ENCODE measurements at places on chromosomes 7 and 10.

- no peak for DNase-seq
Observed at GRCh38 chr7:6536262-6537260, 14.7 kb downstream of the GRID2IP start.

DNA sequence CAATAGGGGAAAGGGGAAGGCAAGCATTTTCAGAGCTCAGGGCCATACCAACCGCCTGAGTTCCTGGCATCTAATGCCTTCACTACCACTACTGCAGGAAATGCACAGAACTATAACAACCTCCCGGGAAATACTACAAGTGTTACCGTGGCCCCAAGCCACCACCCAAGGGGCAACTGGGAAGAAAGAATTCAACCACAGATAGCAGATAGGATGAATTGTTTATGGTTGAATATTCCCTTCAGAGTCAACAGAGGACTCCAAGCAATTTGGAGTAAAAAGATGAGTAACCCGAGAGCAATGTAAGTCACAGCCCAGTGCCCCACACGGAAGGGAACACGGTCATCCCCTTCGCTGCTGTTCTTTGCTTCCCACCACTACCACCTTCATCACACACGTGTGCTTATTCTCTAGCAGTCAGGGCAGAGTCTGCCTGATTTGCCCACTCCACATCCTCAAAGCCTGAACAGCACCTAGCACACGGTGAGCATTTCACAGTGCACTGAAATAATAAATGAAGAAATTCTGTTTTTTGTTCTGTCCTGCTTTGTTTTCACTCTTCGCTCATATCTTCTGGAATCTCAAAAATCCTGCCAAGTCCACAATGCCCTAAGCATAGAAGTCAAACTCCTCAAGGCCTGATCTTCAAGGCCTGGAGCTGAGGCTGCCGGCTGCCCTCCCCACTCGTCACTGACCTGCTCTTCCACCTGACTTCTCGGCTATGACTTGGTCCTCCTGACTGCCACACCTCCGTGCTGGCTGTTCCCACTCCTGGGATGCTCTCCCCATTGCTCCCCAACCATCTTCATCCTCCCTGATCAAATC, 221.1 kb downstream of the KCNMA1 start:
- DNase-seq, result peak; percentile 78

GRCh38 chr7:123792547-123792946, 43.7 kb upstream of the WASL start:
- DNase-seq, result no peak

GRCh38 chr7:134809616-134810015, 30.2 kb downstream of the CALD1 start:
- no peak for DNase-seq

- DNase-seq, result no peak
Observed at GRCh38 chr7:124550036-124550435, 215.6 kb downstream of the GPR37 start.

Measured in amniotic stem cell (primary cell).